ENCODE measurements at places on chromosomes 4 and X.

- DNase-seq = no peak
Measured at GRCh38 chr4:90375081-90375480, 247.9 kb downstream of the CCSER1 start.

DNA sequence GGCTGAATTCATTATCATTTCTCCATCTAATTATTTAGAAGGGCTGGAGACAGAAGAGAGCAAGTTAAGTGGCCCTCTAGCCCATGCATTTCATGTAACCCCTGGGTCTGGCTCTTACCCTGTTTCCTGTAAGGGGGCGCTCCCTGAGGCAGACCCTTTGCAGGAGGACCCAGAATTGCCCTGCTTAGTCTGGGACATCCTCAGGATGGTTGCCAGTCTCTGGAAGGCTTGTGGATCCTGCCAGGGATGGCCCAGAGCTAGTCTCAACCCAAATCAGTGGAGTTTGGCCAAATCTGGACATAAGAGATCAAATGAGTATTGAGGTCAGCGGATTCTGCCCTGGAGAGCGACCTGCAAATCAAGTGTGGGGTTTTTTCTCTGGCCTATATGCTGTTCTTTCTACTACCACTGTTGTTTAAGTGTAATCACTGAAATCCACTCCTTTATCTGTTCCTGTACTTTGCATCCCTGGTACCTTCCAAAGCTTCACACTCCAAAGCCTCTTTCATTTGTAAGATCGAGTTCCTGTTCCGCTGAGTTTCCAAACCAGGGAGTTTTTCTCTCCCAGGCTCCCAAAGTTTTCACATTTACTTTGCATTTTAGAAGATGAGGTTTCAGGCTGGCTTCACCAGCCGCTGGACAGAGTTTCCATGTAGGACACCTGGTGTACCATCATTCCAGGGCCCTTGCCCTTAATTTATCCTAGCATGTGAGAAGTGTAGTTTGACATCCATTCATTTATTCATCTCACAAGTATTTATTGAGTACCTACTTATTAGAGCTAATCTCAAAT is 6.3 kb downstream of the KLF3 start:
- no peak for DNase-seq

DNA sequence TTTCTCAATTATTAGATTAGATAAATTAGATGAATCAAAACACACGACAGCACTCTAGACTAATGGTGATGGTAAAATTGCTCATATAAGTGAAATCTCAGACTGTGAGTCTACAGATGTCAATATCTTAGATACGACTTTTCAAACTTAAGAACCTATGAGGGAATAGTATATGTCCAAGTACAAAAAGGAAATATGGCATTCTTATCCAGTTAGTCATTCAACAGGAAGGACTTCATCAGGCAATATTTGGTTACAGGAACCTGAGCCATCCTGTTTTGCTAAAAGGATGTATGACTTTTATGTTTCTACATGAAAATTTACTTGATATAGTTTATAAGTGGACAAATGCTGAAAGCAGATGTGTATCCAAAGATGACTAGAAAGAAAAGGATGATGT is 107.0 kb downstream of the CT47B1 start:
- DNase-seq = no peak

- no peak for DNase-seq
Measured at GRCh38 chr4:7841894-7842293, 97.8 kb downstream of the AFAP1 start.
